Stimulated activated CD4-positive, alpha-beta T cell treated with anti-CD3 and anti-CD28 coated beads, Interleukin-4, amount 100 ng/mL, for 1 hour (primary cell): ENCODE measurements at places on chromosomes 13 and 19.

- no peak for DNase-seq
Measured at GRCh38 chr13:21051675-21052074, 9.7 kb downstream of the LATS2 start.

DNA sequence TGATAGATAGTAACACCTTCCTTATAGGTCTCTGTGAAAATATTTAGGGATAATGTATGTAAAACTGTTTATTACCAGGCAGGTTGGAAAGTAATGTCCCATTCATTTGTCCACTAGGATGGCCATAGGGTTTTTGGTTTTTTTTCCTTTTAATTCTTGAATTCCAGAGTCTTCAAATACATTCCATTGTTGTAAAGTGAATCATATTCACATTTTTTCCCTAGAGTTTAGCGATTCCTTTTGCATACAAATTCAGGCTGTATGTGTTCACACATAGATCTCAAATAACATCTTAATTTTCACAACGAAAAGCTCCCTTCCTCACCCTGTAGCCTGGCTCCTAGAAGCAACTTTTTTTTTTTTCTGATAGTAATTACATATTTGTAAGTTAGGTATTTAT is 1.8 kb upstream of the ZNF557 start:
- no peak for DNase-seq

DNA sequence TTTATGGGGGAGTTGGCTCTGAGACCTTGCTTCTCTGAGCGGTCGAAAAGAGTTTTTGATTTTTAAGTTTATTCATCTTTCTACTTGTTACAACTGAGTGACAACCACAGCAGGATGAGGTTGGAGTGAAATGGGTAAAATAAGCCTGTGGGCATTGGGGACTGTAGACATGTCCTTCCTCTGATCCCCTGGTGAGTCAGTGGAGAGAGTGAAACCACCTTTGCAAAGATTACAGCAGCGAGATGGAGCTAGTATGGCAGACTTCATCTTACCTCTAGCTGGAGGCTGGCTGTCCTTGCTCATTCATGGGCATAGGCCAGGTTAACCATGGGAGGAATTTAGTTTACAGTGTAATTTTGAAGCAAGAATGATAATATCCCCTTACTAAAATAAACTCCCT is 30.9 kb upstream of the PSG9 start:
- no peak for DNase-seq

GRCh38 chr19:17135001-17135853 is 59.6 kb downstream of the MYO9B start:
- peak; percentile 6 for DNase-seq

DNA sequence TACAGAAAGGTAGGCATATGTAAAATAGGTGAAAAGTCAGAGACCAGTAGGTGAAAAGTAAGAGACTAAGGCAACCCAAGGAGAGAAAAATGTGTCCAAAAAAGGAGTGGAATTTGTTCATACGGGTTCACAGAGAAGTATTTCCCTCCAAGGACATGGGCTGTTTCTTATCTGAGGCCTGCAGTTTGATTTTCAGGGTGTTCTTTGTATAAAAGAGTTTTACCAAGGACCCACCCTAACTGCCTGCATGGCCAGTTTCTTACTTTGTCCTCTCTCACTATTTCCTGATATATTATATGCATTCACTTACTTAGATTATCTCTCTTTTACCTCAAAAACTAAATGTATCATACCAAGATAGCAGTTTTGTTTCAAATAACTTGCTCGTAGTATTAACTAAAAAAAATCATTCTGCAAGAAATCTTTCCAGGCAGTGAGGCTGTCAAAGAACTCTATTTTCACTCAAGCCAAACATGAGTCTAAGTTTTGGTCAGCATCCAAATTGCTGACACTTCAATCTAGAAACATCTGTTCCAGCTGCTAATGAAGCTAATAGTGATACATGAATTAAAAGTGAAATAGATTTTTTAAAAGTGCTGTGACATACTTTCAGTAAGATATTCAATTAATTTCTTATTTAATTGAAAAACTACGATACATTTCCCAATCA is 141.4 kb upstream of the SGCG start:
- no peak for DNase-seq

- DNase-seq, result no peak
Measured at GRCh38 chr13:97339988-97340749, 93.8 kb upstream of the RAP2A start.

DNA sequence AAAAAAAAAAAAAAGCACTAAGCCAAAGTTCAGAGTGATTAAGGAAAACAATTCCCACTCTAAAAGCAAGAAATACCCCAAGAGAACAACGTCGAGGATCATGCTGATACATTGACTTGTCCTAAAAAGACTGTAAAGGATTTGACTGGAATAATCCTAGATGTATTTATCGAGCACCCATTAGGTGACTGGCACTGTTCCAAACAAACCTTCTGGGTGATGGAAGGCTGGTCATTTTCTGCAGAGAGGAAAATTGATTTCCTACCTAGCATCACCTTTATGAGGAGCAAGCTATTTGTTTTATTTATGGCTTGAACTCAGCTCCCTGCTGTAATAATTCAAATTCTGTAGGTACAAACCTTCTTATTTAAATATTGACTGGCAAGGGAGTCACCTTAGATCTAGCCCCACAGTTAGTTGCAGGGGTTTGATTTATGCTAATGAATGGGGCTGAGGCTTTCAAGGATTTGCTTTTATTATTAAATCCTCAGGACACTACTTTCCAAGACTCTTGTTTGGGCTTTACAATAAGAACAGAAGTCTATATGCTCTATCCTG is 471.0 kb downstream of the OLFM4 start:
- DNase-seq, result no peak

GRCh38 chr13:71797517-71797916 is 69.5 kb downstream of the DACH1 start:
- DNase-seq, result no peak

- DNase-seq, result no peak
Measured at GRCh38 chr13:99828123-99828522, 143.4 kb downstream of the ZIC5 start.

DNA sequence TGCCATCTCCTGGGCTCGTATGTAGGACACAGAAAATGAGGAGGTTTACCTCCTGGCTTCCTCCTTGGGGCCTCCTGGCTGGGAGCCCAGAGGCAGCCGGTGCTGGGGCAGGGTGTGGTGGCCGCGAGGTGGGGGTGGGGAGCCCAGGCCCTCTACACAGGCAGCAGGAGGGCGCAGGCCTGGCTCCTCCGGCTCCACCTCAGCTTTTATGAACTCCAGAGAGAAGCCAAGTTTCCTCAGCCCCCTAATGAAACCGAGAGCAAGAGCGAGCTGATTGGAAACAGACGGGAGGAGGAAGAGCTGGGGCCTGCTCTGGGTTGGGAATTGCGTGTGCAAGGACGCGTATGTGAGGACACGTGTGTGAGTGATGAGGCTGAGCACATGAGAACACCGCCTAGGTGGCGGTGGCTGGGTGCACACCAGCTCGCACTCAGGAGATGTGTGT is 23.1 kb downstream of the LYL1 start:
- no peak for DNase-seq

DNA sequence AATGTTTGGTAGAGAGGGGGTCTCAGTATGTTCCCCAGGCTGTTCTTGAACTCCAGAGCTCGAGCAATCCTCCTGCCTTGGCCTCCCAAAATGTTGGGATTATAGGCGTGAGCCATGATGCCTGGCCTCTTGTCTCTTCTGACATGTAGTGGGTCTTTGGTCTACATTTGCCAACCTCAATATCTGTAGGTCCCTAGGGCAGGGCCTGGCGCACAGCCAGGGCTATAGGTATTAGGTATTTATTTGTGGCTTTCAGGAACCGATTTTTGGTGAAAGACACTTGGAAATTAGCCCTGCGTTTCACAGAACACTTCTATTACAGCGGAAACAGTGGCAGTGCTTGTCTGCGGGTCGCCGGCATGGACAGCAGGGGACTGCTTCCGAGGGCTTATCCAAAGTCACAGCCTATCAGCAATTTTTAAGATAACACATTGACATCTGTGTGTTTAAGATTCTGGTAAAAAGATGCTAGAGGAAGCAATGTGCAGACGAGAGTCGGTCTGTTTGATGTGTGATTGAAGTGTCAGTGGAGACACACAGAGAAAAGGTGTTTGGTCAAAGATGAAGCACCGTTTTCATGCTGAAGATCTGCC is 14.5 kb downstream of the ZNF536 start:
- DNase-seq, result no peak

DNA sequence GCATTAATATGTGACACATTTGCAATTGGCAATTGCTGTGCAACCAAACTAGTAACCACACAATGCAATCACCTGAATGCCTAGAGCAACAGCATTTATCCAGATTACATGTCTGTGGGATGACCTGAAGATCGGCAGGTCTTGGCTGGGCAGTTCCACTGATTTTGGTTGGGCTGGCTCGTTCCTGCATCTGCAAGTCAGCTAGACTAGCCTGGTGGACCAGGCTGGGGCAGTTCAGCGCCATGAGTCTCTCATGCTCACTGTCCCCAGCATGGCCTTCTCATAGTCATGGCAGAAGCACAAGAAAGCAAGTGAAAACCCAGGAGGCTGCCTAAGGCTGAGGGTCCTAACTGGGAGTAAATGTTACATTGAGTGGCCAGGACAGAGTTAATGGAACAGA is 229.1 kb upstream of the TSHZ3 start:
- DNase-seq, result no peak

DNA sequence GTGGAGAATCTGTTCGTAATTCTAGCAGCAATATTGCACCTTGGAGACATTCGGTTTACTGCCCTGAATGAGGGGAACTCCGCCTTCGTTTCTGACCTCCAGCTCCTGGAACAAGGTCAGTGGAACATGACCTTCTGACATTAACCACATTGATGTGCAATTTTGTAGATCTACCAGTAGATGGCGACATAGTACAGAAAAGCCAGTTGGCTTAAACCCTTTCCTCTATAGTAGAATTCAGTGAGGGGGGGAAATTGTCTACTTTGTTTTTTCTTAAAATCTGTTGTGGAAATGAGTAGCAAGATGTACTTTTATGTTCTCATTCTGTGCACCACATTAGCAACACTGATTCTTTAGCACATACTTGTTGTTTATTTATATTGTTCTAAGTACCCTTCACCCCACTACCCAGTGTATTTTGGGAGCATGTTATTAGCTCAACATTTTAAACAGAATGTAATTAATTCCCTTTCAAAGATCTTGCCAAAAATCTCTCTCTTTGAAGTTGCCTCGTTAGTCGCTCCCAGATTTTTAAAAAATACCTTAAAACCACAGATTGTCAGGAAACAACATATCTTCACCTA is 332.2 kb downstream of the MYO16 start:
- no peak for DNase-seq

GRCh38 chr13:102680842-102681740 is 13.8 kb downstream of the METTL21C start:
- DNase-seq, result no peak

DNA sequence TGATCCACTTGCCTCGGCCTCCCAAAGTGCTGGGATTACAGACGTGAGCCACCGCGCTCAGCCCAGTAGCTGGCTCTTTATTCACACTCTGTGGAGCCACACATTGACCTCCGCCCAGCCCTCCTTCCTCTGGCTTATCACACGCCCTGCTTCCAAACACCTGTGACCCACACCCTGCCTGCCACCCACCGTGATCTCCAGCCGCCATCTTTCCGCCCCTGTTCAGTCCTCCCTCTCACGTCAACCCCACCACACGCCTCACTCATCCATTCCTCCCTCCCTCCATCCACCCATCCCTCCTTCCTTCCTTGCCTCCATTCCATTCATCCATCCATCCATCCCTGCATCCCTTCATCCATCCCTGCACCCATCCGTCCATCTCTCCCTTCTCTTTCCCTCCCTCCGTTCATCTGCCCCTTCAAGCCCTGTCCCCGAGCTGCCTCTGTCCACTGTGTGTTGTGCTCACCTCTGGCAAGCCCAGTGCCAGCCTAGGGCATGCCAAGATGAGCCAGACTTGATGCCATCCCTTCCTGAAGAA is 17.6 kb downstream of the ZNF296 start:
- no peak for DNase-seq

DNA sequence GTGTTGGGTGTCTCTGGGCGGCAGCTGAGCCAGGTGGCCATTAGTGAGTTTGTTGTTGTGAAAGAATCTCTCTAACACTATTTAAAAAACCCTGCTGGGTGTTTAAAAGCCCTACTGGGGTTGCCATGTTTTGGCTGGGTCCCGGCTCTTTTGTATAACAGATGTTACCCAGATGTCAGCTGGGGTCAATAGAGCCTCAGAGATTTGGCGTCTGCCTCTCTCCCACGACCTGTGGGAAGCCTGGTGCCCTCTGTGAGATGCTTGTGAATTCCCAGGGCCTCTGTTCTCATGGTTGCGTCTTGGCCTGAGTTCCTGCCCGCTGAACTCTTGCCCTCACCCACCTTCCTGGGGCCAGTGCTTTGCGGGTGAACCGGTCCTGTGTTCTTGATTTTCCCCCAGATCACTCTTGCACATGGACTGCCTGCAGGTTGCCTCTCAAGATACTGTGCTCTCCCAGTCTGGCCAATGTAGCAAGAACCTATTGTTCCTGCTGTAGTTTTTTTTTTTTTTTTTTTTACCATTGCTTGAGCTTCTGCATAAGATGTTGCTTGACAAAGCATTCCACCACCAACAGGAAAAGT is 9.5 kb downstream of the NFILZ start:
- no peak for DNase-seq

DNA sequence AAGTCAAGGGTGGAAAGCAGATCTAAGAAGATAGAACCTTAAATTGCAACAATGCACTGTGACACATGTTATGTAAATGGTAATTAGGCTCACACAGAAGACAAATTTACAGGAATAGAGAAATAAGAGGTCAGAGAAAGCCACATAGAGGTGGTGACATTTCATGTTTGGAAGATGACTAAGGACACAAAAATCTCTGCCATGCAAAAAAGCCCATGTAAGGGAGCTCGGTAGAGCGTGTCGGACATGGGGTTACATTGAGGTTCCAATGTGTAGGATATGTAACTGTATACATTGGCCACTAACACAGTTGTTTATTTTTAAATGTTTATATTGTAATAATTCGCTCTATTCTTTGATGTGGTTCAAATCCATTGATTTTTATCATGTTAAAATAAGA is 33.7 kb downstream of the SUGT1 start:
- no peak for DNase-seq

DNA sequence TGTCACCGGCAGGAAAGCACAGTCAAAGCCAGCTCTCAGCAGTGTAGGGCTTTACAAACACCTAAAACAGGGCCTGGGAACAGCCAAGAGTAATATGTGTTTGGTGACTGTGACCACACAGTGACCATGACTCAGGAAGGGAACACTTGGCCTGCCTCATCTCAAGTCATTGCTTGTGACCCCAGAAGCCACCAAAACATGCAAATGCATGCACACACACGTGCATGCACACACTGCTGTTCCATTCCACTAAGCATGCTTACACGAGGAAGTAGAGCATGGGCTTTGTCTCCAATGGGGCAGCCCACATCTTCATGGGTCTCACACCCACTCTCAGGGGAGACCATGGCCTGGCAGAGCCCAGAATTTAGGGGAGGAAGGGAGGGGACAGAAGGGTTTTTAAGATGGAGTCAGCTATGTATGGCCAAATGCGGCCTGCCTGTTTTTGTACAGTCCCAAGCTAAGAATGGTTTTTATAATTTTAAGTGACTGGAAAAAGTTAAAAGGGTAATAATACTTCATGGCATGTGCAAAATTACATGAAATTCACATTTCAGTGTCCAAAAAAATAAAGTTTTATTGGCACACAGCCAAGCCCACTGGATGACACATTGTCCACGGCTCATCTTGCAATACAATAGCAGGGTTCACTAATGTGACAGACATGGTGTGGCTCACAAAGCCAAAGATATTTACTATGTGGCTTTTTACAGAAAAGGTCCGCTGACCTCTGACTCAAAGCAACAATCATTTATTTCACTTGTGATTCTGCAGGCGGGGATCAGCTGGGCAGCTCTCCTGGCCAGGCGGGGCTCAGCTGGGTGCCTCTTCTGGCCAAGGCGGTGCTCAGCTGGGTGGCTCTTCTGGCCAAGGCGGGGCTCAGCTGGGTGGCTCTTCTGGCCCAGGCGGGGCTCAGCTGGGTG is 17.3 kb downstream of the ZFR2 start:
- no peak for DNase-seq
